Iris pigment epithelial cell (primary cell): ENCODE measurements at places on chromosomes 13 and 19.

DNA sequence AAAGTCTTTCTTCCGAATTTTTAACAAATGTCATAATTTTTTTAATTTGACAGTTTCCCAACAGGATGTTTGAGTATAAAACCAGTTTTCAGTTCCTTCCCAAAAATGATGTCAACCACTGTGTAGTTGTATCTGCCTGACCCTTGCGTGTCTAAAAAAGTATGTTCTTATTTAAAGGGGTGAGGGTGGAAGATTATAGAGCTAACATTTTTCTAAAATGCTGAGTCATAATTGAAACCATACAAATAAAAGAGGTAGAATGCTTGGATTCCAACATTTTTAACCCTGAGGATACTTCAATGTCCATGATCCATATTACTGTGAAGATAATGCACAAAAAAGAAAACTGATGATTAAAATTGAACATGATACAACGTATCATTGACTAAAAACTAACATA is 1388.8 kb downstream of the UQCRFS1 start:
- DNase-seq, result no peak

GRCh38 chr19:21838646-21839045 is 2.7 kb upstream of the ZNF43 start:
- DNase-seq, result peak; percentile 81

DNA sequence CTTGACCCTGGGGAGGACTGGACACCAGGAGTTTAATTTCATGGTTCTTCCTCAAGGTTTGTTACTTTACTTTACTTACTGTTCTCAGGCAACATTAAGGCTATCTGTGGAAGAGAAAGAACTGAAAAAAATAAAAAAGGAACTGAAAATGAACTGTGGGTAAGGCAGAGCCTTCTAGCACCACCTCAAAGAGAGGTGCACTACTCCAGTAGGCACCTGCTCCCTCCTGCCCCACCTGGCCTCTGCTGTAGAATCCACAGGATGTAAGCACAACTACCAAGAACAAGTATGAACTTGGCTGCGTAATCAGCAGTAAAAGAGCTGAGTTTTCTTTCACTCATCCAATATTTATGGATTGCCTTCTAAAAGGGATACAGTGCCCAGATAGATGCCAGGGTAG is 12.2 kb downstream of the ZNF112 start:
- DNase-seq, result no peak

DNA sequence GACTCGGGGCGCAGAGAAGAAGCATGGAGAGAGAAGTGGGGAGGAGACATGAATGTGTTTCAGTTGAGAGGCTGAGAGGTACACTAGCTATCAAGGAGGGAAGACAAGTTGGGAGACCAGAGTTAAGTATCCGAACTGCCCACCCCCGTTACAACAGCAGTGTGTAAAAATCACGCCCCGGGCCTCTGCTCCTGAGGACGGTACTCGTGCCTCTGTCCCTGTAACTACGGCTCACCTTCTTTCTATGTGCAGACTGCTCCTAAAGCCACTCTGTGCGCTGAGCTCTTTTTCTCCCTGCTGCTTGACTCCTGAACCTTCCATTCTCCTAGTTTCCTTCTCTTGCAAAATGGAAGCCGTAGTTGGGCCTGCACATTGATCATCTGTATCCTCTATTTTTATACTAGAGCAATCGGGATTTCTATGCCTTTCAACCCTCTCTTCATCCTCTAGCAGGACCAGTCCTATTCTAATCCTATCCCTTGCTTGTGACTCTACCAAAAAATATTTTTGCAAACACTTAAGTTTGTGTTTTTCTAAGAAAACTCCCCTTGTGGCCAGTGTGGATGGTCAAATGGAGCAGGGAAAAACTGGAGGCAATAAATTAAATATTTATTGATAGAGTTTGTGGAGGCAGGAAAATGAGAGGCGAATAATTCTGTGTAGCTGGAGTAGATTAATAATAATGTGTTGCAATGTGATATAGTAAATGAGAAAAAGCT is 569 bp downstream of the POLR1D start:
- DNase-seq, result peak; percentile 28

DNA sequence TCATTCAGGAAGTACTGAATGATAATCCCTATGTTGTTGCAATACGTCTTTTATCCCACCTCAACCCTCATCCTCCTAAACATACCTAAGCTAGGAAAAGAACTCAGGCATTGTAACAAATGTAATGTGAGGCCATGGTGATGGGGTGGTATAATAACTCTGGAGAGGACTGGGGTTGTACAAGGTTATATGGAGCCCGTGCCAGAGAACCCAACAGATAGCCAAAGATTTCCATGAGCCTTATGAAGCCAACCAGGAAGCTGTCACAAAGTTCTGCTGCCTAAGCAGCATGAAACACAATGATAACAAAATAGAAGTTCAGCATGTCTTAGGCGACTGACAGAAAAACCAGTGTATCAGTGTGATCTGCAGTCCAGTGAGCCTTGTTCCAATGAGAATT is 394.1 kb upstream of the NBEA start:
- no peak for DNase-seq

DNA sequence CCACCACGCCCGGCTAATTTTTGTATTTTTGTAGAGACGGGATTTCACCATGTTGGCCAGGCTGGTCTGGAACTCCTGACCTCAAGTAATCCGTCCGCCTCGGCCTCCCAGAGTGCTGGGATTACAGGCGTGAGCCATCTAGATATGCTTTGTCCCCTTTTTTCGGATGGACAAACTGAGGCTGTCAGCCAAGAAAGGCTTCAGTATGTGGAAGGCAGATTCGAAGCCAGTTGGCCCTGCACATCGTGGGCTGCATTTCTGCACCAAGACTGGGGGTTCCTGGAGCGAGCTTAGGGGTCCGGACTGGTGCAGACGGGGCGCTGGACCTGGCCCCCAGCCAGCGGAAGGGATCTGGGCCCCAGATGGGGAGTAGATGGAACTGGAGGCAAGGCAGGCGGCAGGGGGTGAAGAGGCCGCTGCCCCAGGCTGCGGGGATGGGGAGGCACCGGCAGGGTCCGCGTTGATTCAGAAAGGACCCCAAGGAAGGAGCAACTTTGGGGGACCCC is 9.7 kb upstream of the JUND start:
- DNase-seq, result no peak

GRCh38 chr13:110593430-110594130 is 21.8 kb upstream of the NAXD start:
- peak; percentile 61 for DNase-seq

- no peak for DNase-seq
These were observed 61.4 kb downstream of the CCNE1 start for GRCh38 chr19:29873024-29873800.

- no peak for DNase-seq
These were observed 271.9 kb downstream of the DNAJC15 start for GRCh38 chr13:43295321-43295720.

GRCh38 chr19:50195224-50195623 is 8.2 kb upstream of the MYH14 start:
- no peak for DNase-seq

DNA sequence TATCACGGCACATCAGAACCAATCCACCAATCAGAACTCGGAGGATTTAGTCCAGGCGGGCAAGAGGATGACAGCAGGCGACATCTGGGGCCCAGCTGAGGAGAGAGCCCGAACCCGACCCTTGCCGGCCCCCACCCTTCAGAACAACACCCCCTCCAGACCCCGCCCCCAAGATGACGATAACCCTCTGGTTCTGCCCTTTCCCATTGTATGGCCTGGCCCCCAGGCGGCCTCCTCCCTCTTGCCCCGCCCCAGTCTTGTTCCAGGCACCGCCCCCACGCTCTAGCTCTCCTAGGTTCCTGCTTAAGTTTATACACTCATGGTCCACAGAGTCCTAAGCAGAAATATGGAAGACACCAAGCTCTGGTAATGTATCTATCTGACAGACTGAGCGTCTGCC is 2.8 kb upstream of the ZNF83 start:
- DNase-seq, result peak; percentile 17

DNA sequence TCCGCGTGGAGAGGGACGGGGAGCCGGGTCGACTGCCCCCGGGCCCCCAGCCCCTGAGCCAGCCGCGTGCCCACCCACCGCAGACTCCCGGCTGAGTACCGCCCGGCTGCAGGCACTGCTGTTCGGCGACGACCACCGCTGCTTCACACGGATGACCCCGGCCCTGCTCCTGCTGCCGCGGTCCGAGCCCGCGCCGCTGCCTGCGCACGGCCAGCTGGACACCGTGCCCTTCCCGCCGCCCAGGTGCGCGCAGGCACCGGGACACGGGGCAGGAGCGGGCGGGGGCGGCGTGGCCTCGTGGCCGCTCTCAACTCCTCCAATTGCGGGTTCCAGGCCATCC is 1.6 kb downstream of the AMH start:
- no peak for DNase-seq

DNA sequence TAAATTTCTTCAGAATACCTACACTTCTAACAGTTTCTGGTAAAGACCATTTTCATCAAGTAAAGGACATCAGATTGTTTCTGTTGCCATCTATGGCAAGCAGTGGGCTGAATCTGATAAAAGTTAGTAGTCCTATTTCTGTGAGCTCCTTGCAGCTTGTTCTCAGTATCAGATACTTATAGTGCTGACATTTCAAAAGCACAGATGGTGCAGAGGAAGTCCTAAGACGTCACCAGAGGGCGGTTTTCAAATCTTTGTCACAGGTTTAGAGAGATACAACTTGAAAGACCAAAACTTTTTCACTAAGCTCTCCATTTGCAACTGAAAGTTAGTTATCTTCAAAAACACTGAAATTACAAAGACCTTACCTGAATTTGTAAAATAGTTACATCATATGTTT is 719.8 kb downstream of the SLITRK1 start:
- DNase-seq, result no peak

GRCh38 chr19:50478901-50479715 is 2.5 kb upstream of the GARIN5A start:
- peak; percentile 21 for DNase-seq
